Activated naive CD4-positive, alpha-beta T cell (primary cell): ENCODE measurements at places on chromosomes 6 and 20.

GRCh38 chr6:7424058-7424457 is 34.5 kb downstream of the RIOK1 start:
- no peak for DNase-seq

DNA sequence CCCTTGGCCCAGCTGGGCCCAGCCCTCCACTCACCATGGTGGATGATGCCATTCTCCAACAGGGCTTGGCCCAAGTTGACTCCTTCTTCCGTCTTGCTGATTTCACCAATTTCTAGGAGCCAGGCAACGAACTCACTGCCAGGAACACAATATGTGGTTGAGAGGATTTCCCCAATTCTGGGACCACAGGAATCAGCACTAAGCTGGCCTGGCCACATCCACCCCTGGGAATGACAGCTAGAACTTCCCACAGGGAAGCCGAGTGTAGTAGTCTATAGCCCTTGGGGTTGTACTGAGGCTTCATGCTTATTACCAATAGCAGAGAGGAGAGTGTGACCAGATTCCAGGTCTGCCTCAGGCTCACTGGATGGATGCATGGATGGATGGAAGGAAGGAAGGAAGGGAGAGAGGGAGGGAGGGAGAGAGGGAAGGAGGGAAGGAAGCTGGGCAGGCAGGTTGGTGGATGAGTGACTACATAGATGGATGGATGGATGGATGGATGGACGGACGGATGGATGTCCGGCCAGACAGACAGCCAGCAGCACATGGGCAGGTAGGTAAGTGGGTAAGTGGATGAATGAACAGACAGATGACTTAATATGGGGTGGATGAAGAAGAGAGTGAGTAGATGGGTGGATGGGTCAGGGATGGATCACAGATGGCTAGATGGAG is 146.5 kb downstream of the PREX1 start:
- no peak for DNase-seq

- no peak for DNase-seq
These were observed 2.5 kb upstream of the SLCO4A1 start for GRCh38 chr20:62639765-62640164.

DNA sequence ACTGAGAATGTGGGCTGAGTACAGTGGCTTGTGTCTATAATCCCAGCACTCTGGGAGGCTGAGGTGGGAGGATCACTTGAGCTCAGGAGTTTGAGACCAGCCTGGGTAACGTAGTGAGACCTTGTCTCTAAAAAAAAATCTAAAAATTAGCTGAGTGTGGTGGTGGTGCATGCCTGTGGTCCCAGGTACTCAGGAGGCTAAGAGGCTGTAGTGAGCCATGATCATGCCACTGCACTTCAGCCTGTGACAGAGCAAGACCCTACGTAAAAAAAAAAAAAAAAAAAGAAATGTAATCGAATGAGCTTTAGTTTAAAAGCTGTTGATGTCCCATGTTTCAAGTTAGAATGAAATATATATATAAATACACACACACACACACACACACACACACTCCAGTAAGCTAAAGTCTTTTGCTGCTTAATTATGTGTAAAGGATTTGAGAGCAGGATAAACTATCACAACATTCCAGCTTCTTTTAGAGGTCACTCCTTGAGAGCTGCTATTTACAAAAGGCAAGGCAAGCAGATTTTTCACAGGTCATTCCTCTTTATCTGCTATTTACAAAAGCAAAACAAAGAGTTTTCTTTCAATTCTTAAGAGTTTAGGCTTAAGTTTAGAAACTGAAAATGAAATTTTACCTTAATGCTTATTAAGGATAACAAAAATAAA is 4.7 kb upstream of the MICAL1 start:
- no peak for DNase-seq

DNA sequence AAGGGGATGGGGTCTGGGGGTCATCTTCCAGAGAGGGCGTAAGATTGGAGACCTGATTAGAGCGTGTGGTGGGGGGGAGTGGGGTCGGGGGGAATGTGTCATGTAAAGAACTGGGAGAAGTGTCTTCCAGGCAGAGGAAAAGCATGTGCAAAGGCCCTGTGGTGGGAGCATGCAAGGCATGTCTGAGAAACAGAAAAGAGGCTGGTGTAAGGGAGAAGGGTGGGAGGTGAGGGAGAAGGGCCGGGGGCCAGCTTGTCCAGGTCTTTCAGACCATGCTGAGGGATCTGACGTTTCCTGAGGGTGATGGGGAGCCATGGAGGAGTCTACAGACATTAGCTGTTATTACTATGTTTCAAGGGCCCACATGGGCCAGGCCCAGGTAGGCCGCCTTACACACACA is 30.4 kb upstream of the FKBP1A start:
- DNase-seq = no peak
